HT-29 (cell line): ENCODE measurements at places on chromosomes 13 and 19.

GRCh38 chr13:44961997-44962396 lies 27.3 kb downstream of the NUFIP1 start:
- no peak for DNase-seq

DNA sequence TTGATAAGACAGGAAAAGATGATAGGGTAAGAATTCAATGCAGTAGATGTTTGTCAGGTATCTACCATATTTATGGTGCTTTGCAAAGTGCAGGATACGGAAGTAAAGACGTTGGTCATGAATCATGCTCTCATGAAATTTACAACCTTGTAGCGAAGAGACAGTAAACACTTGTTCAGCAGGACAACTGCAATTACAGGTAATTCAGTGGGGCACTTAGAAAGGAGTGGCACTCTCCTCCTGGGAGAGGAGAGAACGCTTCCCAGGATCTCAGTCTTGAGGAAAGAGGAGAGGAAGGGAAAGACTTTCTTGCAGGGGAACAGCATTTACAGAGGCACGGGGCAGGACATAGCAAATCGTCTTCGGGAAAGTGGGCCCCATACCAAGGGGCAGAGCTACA lies 46.4 kb downstream of the SOX1 start:
- peak; percentile 9 for DNase-seq

DNA sequence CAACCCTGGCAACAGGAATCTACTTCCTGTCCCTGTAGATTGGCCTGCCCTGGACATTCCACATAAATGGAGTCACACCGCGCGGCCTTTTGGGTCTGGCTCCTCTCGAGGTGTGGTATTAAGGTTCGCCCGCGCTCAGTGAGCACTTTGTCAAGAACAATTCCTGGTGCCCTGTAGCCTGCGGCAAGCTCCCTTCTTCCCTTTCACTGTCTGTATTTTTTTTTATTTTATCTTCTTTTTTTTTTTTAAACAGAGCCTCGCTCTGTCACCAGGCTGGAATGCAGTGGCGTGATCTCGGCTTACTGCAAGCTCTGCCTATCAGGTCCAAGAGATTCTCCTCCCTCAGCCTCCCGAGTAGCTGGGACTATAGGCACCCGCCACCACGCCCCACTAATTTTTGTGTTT lies 28.3 kb downstream of the PEX11G start:
- no peak for DNase-seq

DNA sequence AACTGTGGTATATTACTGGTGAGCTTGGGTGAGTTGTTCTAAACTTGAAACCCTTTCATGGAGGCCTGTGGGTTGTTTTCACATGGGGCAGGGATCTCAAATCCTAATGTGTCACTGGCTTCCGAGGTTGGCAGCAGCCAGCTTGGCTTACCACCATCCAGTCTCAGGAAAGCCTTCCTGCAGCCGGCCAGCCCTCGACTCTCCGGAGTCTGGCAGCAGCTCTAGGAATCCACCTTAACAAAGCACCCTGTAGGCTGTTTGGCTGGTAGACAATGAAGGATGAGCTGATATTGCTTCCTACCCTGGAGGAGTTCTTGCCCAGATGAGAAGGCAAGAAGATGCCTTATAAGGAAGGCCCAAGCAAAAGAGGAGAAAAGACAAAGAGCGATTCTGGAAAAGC lies 188.3 kb downstream of the KLF12 start:
- no peak for DNase-seq

GRCh38 chr13:27500806-27501534 lies 50.6 kb upstream of the MTIF3 start:
- no peak for DNase-seq

DNA sequence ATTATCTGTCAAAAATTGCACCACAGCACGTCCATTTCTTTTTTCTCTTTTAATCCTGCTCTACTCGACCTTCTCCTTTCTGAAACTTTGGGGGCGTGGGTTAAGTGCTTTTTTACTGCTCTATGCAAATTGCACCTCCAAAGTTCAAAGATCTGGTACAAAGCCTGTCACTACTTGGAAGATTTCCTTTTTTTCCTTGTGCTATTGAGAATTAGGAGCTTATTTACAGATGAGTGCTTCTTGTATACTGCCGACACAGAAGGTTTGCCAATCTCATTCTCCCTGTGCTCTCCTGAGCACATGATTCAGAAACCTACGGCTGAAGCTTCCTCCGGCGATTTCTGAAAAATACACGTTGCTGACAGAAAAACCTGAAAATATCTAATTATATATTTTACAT lies 94.8 kb downstream of the TEX29 start:
- DNase-seq = no peak

DNA sequence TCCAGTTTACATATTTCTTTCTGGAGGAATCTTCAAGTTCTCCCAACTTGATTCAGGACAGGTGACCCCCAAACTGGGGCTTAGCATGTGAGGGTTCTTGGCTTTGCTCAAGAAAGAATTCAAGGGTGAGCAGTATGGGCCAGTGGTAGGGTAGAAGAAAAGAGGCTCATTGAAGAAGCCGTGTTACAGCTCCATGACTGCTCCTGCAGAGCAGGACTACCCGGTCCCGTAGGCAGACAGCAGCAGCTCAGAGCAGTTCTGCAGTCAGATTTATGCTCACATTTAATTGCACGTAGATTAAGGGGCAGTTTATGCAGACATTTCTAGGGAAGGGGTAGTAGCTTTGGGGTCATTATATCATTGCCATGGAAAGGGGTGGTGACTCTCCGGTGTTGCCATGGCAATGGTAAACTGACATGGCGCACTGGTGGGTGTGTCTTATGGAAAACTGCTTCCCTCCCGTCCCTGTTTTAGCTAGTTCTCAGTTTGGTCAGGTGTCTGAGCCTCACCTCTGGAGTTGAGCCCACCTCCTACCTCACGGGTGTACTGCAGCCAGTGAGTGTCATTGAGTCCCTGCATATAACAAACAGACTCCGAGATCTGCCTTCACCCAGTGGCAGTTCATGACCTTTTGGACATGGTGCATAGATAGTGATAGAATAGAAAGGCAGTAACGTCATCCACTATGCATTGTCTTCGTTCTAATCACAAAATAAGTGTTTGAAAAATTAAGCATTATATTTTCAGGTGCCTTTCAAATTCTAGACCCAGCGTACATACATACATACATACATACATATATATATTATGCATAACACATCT lies 16.0 kb upstream of the ZNF792 start:
- no peak for DNase-seq

DNA sequence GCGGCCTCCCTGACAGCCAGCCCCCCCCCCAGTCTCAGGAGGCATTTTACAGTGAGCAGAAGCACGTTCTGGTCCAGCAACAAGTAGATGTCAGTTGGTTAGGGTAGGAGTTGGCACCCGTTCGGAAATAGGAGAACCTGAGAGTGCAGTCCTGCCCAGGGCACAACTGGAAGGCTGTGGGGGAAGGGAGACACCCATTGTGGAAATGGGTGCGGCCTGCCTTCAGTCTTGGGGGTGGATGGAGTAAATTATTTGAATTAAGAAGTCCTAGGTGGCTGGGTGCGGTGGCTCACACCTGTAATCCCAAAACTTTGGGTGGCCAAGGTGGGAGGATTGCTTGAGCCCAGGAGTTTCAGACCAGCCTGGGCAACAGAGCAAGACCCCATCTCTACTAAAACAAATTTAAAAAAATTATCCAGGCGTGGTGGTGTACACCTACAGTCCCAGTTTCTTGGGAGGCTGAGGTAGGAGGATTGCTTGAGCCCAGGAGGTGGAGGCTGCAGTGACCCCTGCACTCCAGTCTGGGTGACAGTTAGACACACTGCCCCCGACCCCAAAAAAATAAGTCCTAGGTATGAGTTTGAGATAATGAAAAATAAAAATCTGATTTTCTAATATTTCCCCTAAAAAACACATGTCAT lies 1.2 kb downstream of the CIRBP start:
- DNase-seq = no peak

- no peak for DNase-seq
Observed at GRCh38 chr13:23859455-23859854, 29.7 kb downstream of the MIPEP start.

DNA sequence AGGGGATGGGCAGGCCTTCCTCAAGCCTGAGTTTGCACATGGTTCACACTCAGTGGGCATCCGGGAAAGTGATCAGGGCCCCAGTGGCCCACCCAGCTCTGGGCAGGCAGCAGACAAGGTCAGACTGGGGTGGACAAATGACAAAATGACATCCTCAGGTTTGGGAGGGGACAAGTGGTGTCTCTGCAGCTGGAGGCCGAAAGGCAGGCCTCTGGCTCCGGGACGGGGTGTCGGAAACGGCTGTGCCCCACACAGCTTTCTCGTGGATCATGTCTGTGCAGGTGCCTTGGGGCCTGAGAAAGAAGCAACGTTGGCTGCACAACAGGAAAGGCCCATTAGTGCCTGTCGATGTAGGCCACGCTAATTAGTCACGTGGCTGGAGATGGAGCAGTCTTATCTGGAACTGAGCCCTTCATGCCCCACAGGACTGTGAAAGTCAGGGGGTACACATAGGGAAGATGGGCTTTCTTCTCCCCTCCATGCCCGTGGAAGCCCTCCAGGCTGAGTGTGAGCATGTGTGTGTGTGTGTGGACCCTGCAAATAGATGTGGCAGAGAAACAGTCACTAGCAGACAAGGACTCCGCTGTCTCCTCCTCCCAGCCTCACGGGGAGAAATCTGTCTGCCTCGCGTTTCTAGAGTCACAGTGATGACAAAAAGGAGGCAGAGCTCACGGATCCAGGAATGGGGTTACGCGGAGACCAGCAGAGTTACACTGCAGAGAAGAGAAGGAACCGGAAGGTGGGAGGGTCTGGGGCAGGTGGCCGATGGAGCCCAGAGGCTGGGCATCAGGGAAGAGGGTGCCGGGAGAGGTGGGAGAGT lies 44.2 kb downstream of the CHST8 start:
- no peak for DNase-seq
